Endodermal cell (in vitro differentiated cells): ENCODE measurements at places on chromosomes 3 and 15.

DNA sequence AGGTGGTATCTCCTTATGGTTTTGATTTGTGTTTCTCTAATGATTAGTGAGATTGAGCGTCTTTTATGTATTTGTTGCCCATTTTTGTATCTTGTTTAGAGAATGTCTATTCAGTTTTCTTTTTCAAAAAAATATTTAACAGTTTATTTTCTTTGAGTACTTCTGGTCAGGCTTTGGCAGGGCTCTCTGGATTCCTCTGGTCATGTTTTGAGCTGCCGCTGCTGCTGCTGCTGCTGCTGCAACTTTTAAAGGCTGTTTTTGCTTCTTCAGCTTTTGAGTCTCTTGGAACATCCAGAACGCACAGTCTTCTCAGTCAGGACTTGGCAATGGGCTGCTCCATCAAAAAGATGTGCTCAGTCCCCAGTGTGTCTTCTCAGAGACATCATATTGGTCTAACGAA, 40.1 kb downstream of the REC114 start:
- no peak for DNase-seq

- DNase-seq, result peak; percentile 27
These were observed 41.2 kb downstream of the KLF15 start for GRCh38 chr3:126316031-126316461.

GRCh38 chr15:41085029-41085428, 31.1 kb downstream of the INO80 start:
- DNase-seq, result no peak

DNA sequence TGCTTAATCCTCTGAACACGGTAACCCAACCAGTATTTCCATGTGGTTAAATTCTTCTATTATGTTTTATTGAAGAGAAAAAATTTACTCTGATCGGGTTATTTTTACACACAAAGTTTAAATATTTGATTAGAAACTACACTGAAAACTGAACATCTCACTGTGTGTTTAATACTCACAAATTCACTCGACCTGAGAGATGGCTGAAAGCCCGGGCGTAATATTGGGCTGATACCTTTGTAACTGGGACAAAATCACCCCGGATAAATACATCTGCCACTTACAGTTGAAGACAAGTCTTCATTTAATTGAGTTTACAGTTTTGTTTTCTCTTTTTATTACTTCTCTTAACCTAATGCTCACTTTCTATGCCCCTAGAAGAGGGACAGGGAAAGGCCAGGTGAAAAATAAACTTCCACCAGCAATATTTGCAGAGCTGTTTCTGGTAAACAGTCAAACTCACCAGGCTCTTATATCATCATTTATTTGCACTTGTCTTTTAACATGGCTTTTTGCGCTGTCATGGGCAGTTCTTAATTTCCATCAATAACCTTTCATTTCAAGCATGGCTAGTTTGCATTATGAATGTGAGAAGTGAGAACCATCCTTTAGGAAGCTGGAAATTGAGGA, 145.6 kb upstream of the TMCO5A start:
- DNase-seq, result no peak

DNA sequence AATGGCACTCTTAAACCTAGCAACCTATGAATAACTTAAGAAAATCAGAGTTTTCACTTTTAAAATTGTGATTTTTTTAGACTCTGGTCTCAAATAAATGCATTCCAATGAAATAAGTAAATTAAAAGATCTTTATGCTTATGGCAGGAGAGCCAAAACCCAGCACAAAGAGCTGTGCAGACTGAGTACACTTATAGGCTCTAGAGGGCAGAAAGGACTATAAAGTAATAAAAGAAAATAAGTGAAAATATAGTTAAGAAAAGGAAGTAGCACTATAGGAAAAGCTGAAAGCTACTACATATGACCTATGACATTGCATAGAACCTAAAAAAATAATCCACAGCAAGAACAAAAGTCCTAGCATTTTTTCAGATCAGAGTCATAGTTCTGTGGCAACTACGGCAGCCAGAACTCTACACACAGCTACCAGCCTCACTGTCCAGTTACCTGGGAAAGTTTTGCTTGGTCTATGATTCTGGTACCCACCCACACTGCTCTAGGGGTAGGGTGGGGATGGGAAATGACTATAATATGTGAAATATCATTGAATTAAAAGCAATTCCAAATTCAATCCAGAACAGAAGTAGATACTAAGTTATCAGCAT, 30.5 kb downstream of the CLASP2 start:
- no peak for DNase-seq

DNA sequence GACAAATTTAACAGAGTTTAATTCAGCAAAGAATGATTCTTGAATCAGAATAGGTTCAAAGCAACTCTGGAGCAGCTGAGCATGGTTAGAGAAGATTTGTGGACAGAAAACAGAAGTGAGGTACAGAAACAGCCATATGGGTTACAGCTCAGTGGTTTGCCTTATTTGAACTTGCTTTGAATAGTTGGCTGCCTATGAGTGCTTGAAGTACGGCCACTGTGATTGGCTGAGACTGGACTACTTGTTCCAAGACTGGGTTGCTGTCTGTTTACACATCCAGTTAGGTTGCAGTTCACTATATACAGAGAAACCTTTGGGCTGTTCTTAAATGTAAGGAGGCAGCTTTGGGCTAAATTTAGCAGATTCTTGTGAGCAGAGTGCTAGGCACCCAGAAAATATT, 79.4 kb upstream of the CADPS start:
- no peak for DNase-seq

- peak; percentile 75 for DNase-seq
These were observed 32.4 kb upstream of the SLC6A11 start for GRCh38 chr3:10783360-10784351.

DNA sequence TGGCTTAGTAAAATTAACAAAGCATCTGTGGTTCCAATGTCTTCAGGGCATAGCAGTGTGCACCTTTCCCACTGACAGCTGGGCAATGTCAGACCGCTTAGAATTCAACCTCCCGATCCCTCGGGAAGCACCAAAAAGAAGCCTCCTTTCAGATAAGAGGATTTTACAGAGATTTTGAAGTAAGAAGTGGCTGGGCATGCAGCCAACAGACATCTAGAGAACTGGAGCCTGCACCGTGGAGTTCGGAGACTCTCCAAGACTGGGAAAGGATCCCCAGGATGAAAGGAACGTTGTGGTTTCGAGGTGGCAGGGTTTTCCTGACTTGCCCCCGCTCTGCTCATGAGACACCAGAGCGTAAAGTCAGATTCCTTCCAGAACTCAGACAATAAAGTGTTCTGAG, 5.3 kb downstream of the FAM174B start:
- peak; percentile 47 for DNase-seq

GRCh38 chr3:29332195-29332637, 51.3 kb downstream of the RBMS3 start:
- no peak for DNase-seq

DNA sequence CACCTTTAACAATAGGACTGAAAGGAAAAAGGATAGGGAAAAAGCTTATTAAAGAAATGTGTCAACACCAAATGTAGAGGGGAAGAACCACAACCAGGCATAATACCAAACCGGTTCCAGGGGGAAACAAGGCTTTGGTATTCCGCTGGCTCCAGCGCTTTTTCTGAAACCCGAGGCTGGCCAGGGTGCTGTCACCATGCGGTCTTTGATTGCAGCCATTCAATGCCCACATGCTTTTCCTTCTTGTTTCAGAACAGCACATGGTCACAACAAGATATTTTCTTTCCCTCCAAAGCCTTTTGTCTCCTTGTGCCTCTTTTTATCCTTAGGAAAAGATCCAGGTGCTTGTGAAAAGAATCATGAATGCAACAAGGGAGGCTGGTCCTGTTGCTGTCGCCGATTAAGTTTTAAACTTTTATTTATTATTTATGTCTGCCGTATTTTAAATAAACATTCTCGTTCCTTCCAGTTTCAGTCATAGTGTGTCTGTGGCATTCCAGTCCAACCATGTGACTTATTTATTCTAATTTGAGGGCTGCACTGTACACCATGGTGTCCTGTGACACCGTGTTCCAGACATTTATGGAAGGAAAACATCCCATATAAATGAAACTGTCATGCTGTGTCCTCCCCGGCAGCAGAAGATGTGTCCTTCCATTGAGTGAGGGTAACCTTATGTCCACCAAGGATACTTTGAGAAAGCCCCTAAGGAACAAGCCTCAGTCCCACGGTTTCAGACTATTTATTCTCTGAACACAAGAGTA, 41.1 kb downstream of the CCK start:
- DNase-seq, result peak; percentile 3

DNA sequence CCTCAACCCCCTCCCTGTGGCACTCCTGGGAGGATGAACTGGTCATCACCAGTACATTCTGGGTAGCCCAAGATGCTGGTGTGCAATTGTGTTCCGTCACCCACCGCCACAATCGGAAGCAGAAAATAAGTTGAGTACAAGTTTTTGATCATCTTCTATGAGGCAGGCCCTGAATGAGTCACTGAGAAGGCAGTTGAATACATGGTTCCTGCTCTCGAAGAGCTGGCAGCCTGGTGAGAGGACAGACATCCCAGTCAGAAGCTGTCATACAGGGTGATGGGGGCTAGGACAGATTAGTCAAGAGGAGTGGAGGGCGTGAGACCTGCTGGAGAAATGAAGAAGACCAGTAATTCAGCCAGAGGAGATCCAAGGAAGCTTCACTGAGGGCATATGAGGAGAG, 6.2 kb downstream of the CEMIP start:
- no peak for DNase-seq

GRCh38 chr3:85258326-85258725, 299.5 kb downstream of the CADM2 start:
- no peak for DNase-seq

- peak; percentile 69 for DNase-seq
These were observed 2.6 kb downstream of the MEX3B start for GRCh38 chr15:82043130-82043673.

GRCh38 chr3:52865994-52866393, 31.2 kb upstream of the MUSTN1 start:
- no peak for DNase-seq

GRCh38 chr3:14212032-14212431, 33.4 kb downstream of the LSM3 start:
- no peak for DNase-seq

DNA sequence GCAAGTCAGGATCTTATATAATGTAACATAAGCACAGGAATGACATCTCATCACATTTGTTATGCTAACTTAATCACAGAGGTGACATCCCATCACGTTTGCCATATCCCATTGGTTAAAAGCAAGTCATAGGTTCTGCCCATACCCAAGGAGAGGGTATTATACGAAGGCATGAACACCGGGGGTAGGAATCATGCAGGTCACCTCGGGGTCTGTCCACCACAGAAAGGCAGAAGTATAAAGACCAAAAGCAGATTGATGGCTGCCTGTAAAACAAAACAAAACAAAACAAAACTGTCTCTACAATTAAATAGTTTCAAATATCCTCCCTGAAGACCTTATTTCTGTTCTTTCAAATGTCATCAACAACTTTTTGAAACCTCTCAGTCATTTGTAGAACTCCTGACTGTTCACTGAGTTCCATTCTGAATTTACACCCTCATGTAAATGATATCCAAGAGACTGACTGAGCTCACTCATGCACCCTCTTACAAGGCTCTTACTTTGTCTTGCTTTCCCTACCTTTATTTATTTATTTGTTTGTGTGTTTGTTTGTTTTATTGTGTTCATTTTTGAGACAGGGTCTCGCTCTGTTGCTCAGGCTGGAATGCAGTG, 22.7 kb upstream of the ZNF639 start:
- DNase-seq, result no peak

DNA sequence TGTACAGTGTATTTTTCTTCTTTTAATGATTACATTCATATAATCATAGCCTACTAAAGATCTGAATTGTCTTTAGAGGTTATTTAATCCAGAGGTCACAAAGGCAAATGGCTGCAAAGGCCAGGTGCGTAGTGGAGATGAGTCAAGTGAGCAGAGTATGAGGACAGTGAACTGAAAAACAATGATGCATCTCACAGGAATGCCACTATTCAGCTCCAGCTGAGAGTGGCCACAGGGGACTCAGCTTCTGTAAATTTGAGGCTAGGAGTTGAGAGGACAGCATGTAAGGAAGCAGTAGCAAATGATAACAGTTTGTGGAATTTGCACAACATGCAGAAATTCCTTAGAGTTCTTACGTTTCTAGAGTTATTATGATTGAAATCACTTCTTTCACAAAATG, 50.4 kb downstream of the COL6A5 start:
- DNase-seq, result peak; percentile 89

DNA sequence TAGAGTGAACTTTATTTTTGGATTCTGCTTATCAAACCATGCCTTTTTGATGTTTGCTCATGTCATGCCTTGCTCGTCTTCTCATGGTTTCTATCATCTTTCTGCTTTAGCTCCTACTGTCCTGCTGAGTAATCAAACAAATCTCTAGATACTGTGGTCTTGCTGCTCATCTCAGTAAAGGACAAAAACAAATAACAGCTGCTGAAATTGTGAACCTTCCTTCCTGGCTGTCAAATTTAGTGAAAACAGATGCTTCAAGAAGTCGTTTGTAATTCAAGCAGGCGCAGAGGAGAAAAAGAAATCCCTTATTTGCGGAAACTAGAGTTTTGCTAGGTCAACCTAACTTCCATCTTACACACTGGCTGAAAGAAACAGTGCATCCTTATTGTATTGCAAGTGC, 616.1 kb upstream of the ALCAM start:
- DNase-seq, result no peak

DNA sequence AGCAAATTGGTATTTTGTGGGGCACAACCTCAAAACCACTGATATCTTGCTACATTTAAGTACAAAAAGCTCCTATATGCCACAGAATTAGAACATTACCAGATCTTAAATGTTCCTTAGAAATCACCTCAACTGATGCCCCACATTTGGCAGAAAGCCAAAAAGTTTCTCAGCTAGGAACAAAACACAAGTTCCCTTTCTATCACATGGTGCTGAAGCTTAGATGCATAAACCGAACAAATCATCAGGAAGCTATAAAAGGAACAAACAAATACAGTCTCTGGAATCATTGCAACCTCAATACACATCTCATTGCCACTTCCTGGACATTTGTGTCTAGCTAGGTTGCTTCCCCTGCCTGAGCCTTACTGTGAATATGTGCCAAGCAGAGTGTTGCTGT, 492.6 kb downstream of the LPP start:
- DNase-seq, result no peak

GRCh38 chr3:72248869-72249268, 463.9 kb upstream of the PROK2 start:
- no peak for DNase-seq

GRCh38 chr3:46628901-46629369, 16.6 kb downstream of the FAM240A start:
- peak; percentile 63 for DNase-seq

DNA sequence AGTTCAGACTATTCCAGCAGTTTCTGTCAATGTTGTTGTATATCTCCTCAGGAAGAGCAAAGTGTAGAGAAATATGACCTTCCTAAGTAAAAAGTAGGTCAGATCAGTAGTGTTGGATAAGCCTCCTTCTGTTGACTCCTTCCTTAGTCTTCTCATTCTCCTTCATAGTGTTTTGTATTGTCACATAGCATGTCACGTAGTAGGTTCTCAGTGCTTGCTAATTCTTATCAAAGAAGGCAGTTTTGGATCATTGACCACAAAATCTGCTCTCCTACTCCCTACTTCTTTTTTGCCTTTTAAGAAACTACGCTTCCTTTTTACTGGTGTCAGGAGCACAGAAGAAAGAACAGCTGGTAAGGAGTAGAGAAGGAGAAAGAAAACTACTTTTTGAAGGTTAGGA, 1.0 kb upstream of the MGA start:
- DNase-seq, result no peak
